ENCODE measurements at places on chromosomes 5 and 9.
A peak's percentile ranks its signal among the peaks of the same experiment; 100 is the strongest.

- DNase-seq, result no peak
Measured at GRCh38 chr5:119458911-119459632, 6.8 kb downstream of the HSD17B4 start.

- peak; percentile 55 for DNase-seq
Measured at GRCh38 chr5:113232221-113232620, 202.6 kb downstream of the TSSK1B start.

DNA sequence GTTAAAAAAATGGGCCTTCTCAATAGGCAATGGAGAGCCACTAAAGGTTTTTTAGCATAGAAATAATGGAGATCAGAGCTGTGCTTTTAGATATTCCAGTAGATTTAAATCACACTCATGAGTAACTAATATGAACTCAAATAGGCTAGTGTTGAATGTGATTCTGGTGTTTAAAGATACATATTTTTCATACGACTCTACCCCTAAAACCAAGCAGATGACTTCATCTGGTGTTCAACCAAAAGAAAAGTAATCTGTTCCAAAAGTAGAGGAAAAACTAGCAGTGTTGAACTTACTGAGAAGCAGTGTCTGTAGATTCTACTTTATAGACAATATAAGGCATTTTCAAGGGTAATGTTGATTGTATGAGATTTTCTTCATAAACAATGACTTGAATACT, 138.1 kb downstream of the TSSK1B start:
- no peak for DNase-seq

GRCh38 chr5:133696782-133697507, 84.6 kb upstream of the FSTL4 start:
- no peak for DNase-seq

DNA sequence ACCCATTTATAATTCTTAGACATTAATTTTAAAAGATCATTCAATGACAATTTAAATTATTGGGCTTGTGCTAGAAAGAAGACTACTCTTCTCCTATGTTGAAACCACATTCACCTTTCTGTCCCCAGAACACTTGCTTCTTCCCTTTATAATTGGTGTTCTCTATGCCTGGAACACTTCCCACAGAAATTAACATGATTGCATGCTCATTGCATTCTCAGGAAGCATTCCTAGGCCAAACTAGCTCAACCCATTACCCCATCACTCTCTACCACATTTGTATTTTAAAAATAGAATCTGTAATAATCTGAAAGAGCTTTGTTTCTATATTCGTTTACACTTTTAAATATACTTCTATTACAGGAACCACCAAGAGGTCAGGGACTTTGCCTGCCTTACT, 184.7 kb downstream of the MEF2C start:
- DNase-seq, result no peak

- peak; percentile 85 for DNase-seq
Measured at GRCh38 chr9:107711542-107711941, 222.0 kb upstream of the KLF4 start.

GRCh38 chr9:35616681-35617459, 1.3 kb downstream of the CD72 start:
- peak; percentile 72 for DNase-seq

DNA sequence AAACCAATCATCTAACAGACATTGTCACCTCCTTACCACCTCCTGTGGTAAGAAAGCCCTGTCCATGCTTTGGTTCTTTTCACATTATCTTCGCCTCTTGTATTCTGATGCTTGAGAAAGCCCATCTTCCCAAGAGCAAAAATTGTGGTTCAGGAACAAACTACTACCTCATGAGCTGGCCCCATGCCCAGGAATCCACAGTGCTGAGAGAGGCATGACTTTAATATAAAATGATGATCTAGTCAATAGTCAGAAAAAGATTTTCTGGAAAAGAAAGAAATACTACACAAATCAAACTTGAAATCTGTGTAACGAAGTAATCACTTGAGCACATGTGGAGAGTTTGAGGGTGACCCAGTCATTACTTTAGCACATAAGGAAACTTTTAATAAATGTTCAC, 94.7 kb downstream of the FGF10 start:
- peak; percentile 7 for DNase-seq

DNA sequence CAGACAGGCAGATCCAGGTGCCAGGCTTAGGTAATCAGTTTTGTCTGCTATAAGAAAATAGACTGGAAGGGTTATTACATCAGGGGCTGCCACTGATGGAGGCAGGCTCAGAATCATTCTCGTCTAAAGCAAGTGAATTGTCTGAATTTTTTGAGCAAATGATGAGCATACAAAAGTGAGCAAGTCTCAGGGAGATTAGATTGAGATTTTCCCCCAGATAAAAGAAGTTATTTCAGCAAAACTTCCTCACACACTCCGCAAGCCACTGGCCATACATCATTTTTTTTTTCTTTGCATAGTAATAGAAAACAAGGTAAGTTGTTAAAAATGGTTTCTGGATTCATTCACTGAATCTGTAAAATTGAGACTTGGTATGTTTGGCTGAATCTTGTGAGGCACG, 52.9 kb downstream of the ZNF462 start:
- DNase-seq, result no peak

DNA sequence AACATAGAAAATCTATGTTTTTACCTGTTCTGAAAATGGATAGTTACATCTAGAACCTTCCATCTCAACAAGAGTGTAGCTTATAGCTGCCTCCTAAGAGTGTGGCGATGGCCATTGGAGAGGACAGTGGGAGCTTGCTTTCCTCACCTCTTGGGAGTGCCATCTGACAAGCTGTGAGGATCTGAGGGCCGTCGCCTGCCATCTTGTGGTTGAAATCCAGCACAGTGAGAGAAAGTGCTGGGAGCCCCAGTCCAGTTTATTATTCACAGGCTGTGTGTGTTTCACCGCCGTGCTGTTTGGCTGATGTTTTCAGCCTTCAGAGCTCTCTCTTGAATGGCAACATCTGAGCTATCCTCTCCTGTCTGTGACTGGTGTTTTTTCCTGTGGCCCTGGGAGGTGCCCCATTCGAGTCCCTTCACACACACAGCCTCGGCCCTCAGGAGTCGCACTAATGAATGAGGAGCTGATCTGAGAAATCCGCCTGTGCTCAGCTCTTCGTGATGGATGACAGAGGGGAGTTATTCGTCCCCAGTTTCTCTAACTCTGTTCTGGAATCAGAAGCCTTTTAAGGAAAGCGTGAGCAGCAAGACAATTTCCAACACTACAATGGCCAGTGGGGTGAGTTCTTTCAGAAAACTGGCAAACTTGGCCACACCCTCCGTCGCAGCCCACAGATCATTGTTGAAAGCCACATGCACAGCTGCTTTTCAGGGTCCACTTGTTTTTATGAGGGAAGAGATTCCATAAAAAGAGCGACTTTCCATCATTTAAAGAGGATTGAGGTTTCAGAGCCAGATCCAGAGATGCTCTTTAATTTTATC, 170.3 kb downstream of the PDZD2 start:
- DNase-seq, result peak; percentile 86

DNA sequence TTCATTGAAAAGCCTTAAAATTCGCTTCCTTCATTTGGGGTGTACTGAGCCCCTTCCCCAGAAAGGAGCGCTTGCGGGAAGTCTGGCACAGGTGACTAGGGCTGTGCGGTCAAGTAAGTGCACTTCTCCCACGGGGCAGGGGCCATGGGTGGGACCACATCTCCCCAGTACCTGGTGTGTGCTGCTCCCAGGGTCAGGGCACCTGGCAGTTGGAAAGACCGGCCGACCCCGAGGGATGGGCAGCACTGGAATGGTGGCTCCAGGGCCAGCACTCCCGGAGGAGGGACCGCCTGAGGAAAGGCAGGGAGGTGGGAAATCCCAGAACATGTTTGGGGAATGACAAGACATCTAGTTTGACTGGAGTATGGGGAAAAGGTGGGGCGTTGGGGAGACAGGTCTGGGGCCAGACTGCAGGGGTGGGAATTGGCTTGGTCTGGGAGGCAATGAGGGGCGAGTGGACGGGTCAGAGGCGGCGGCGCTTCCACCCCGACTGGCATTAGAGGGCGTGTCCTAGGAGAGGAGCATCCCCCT, 727 bp upstream of the GLIPR2 start:
- no peak for DNase-seq

- no peak for DNase-seq
Measured at GRCh38 chr5:10576121-10576789, 12.4 kb downstream of the ANKRD33B start.

GRCh38 chr5:154892369-154892771, 33.9 kb downstream of the CNOT8 start:
- DNase-seq, result no peak

- DNase-seq, result peak; percentile 1
Measured at GRCh38 chr5:58019614-58020013, 440.3 kb downstream of the PLK2 start.

- DNase-seq, result no peak
Measured at GRCh38 chr9:84152204-84152603, 171.6 kb downstream of the RMI1 start.

DNA sequence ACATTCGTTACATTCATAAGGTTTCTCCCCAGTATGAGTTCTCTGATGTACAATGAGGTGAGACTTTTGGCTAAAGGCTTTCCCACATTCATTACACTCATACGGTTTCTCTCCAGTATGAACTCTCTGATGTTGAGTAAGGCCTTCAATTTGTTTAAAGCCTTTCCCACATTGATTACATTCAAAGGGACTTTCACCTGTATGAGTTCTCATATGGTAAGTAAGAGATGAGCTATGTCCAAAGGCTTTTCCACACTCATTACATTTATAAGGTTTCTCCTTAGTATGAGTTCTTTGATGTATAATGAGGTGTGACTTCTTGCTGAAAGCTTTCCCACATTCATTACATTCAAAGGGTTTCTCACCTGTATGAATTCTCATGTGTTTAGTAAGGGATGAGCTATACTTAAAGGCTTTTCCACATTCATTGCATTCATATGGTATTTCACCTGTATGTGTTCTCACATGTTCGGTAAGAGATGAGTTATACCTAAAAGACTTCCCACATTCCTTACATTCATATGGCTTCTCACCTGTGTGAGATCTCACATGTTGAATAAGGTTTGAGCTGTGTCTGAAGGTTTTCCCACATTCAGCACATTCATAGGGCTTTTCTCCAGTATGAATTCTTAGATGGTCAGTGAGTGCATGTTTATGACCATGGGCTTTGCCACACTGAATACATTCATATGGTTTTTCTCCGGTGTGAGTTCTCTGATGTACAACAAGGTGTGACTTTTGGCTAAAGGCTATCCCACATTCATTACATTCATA, 13.5 kb downstream of the ZFP37 start:
- DNase-seq, result no peak
